ENCODE measurements at places on chromosomes 6 and 20.
A peak's percentile ranks its signal among the peaks of the same experiment; 100 is the strongest.

DNA sequence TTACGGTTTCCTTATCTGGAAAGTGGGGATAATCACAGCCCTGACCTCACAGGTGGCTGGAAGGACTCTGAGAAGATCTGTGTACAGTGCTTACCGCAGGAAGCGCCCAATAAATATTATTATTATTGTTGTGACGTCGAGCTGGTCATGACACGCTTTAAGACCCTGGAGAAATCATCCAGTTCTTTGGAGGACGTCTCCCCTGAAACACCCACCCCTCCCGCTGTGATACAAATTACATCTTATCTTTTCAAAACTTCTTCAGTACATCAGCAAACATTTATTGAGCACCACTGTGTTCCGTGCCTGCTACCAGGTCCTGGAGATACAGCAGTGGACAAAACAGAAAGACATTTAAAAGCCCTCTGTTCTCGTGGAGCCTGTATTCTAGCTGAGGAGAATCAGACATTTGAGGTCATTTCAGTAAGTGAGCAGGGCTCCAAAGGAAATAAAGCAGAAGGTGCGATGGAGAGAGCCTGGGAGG lies 118.7 kb downstream of the CEBPB start:
- DNase-seq, result no peak

- no peak for DNase-seq
Observed at GRCh38 chr6:35665573-35665972, 23.1 kb downstream of the FKBP5 start.

- DNase-seq, result no peak
Observed at GRCh38 chr20:31808481-31808880, 10.7 kb upstream of the MYLK2 start.

GRCh38 chr20:13322621-13323020 lies 101.5 kb downstream of the ISM1 start:
- DNase-seq, result no peak

- DNase-seq, result no peak
Observed at GRCh38 chr6:12720310-12720709, 3.7 kb downstream of the PHACTR1 start.

DNA sequence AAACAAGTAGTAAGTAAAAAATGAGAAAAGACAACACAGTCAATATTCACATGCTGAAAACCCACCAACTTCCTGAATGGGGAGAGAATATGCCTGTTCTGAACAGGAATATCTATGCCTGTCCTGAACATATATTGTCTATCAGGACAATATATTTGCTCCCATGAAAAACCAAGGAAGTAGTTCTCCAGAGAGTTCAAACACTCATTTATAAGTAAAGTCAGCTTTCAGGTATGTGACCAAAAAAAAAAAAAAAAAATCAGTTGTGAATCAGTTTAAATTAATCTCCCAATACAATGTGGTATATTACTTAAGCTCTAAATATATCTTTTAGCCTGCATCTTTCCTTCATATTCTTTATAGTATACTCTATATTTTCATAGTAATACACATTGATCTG lies 119.5 kb downstream of the MYB start:
- no peak for DNase-seq

DNA sequence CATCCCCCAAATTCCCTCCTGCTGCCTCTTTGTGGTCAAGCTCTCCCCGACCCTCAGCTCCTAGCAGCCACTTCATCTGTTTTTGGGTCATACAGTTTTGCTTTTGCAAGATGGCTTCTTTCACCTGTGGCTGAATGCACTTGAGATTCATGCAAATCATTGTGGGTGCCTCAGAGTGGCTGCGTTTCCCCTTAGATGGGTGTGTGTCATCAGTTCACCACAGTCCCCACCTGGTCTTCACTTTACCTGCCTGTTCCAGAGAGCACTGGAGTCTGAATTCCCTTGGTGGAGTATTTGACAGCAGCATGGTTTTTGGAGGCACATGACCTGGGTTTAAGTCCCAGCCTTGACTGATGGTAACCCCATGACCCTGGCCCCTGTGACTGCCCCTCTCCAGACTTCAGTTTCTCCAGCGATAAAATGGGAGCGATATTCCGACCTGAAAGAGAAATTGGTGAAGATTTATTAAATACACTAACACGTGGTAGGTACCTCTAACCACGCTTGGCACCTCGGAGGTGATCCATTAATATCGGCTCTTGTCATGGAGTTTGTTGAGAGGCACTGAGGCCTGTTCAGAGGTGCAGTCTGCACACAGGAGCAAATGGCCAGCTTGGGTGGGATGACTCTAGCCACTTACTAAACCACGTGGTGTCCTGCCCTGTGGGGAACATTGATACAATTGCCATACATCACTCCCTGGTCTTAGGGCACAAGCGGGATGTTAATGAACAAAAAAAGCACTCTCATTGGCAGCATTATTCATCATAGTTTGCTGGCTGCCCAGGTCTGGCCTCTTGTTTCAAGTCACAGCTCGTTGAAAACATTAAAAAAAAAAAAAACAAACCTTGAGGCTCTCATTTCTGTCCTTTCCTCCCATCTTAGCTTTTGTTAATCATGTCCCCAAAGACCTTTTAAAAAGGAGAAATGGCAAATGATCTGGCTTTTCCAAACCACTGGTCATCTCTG lies 167.2 kb upstream of the KCNG1 start:
- DNase-seq, result no peak

- DNase-seq, result no peak
Observed at GRCh38 chr6:13615792-13616120, 621 bp downstream of the NOL7 start.

DNA sequence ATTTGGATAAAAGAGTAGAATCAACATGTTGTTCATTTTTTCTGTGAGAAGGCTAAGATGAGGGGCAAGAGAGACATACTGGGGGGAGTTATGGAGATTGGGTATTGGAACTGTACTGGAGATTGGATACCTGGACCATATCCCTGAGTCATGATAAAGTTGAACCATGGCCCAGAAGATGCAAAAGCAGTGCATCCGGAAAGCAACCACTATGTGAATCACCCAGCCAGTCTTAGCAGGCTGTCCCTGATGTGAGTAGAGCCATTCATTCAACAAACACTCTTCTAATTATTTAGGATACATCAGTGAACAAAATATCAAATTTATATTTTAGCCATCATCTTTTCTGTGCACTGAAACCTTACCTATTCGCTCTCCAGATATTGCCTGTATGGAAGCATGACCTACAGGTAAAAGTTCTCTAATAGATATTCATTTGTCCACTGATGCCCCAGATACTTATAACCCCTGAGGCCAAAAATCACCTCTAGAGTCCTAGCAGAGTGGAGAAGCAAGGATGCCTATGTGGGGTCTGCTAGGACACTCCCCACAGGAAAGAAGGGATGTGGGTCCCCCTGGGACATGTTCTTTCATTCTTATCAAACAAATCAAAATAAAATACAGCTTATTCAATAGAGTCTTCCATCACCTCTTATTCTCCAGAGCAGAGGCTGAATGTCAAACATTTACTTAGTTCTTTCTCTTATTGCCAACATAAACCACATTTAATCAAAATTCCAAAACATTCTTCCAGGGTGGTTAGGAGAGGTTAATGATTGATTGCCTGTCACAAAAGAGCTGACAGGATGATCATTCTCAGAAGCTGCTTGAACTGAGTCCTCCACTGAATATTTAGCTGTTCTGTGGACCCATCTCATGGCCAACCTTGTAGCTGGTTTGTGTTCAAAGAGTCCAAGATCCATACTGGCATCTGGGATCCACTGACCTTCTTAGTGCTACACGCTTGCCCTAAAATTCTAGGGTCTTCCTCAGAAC lies 37.0 kb upstream of the PKHD1 start:
- DNase-seq, result no peak

DNA sequence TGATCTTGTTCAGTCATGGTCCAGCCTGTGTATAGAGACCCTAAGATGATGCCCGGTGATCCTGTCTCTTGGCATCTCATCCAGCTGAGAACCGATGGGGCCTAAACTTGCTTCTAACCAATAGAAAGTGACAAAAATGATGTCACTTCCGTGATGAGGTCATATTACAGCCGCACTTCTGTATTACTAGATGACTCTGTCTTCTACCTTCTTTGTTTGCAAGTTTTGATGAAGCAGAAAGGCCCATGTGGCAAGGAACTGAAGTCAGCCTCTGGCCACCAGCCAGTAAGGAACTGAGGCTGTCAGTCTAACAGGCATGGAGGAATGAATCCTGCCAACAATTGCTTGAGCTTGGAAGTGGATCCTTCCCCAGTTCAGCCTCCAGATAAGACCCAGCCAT lies 32.8 kb upstream of the HLA-C start:
- DNase-seq, result no peak

DNA sequence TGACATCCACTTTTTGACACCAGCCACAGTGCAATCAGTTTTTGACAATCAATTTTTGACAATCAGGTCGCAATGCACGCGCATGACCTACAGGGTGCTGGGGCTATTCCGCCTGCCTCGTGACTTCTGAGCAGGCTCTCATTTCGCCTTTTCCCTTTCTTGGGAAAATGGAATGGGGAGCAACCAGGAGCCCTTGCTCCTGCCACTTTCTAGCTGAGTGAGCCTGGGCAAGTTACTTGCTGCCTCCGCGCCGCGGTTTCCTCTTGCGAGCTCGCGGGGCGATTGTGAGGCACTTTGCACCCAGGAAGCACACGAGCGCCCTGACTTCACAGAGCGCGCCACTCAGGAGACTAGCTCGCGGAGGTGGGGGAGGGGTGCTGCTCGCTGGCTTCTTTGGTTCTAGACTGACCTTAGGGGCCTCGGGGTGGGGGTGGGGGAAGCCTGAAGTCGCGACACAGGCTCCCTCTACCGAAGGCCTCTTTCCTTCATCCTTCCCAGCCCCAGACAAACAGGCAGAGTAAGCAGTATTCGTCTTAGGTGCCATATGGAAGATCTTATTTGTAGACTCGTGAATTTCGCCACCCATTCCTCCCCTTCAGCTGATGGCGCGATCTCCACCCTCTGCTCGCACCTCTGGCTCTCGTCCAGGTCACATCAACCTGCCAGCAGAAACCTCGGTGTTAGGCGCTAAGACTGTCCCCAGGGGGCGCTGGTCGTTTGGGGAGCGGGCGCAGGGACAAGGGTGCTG lies 4.6 kb downstream of the TP53TG5 start:
- peak; percentile 76 for DNase-seq

DNA sequence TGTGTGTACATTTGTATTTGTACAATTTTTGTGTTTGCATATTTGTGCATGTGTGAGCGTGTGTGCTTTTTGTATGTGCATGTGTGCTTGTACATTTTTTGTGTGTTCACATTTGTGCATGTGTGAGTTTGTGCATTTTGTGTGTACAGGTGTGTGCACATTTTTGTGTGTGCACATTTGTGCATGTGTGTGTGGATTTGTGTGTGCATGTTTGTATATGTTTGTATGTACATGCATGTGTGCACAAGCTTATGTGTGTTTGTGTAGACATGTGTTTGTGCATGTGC lies 28.9 kb downstream of the PRR18 start:
- no peak for DNase-seq

DNA sequence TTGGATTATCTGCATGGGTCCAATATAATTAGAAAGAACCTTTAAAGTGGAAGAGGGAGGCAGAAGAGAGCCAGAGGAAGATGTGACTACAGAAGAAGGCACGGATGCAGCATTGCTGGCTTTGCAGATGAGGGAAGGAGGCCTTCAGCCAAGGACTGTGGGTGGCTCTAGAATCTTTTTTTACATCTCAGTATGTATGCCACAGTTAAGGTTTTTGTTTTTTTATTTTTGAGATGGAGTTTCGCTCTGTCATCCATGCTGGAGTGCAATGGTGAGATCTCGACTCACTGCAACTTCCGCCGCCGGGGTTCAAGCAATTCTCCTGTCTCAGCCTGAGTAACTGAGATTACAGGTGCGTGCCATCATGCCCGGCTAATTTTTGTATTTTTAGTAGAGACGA lies 49.3 kb downstream of the MCM8 start:
- no peak for DNase-seq

DNA sequence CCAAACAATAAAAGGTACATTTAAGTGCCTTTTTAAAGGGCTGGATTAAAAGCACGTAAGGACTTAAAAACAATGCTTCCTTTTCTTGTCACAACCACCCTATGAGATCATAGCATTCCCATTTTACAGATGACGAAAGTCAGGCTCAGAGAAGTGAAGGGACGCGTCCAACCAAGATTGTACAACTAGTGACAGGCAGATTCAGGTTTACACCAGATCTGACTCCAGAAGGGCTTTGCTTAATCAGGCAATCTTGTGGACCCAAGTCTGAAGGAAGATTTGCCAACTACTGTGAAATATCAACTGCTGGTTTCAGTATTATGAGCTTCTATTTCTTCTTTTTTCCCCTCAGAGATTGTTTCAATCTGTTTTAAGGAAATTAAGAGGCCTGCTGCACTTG lies 877 bp downstream of the ENPP4 start:
- no peak for DNase-seq

DNA sequence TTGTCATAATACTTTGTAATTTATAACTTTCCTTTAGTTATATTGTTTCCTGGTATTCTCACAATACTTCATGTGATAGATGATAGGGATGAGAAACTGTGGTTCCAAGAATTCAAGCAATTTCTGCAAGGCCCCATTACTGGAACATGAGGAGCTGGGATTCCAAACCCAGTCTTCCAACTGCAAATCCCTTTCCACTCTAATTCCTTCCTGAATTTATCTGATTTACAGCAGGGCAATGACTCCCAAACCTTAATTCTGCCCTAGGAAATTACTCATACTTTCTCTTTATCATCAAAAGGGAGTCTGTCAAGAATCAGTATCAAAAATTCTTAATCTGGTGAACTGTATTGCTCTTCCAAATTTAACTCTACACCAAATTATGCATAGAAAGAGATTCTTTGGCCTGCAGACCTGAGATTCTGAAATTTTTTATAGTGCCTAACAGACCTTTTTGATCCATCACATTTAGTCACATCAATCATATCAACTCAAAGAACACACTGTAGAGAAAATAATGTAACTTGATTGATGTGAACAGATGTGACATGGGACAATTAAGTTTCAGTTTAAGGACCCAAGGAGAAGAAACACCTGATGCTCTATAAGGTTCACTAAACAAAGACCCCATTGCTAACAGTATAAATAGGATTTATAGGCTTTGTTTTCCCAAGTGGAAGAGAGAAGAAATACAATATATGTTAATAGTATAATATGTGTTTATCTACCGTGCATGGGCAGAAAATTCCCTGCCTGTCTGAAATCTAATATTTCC lies 41.5 kb upstream of the GJA1 start:
- DNase-seq, result no peak

GRCh38 chr6:6406715-6407070 lies 86.2 kb upstream of the F13A1 start:
- no peak for DNase-seq

GRCh38 chr6:154390034-154390433 lies 33.4 kb upstream of the IPCEF1 start:
- no peak for DNase-seq

- no peak for DNase-seq
Observed at GRCh38 chr6:46284475-46284874, 113.7 kb upstream of the ENPP5 start.

GRCh38 chr6:15993716-15994228 lies 135.1 kb upstream of the MYLIP start:
- DNase-seq, result no peak

DNA sequence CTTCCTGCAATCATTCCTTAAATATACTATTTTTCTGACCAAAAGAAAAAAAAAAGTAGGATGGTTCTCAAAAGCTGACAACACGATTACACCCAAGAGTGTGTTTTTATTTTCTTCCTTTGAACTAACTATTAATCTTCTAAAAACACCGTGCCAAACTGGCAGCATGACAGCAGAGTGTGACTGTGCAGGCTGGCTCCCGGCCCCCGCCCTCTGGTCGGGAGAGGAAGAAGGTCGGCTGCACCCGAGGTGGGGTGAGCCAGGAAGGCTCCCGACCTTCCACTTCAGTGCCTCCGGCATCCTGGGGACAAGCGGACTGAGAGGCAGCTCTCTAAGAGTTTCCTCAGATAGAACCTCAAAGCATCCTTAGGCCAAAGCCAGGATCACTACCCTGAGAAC lies 29.2 kb downstream of the SLC22A23 start:
- no peak for DNase-seq

- no peak for DNase-seq
Observed at GRCh38 chr20:59024111-59024530, 4.9 kb downstream of the TUBB1 start.
